ENCODE measurements at places on chromosomes 13 and 19.

- DNase-seq, result no peak
Measured at GRCh38 chr19:38706792-38707511, 37.3 kb downstream of the CAPN12 start.

- DNase-seq, result no peak
Measured at GRCh38 chr19:11136400-11137101, 19.0 kb downstream of the SPC24 start.

GRCh38 chr19:30425885-30426838 is 54.0 kb downstream of the ZNF536 start:
- no peak for DNase-seq

DNA sequence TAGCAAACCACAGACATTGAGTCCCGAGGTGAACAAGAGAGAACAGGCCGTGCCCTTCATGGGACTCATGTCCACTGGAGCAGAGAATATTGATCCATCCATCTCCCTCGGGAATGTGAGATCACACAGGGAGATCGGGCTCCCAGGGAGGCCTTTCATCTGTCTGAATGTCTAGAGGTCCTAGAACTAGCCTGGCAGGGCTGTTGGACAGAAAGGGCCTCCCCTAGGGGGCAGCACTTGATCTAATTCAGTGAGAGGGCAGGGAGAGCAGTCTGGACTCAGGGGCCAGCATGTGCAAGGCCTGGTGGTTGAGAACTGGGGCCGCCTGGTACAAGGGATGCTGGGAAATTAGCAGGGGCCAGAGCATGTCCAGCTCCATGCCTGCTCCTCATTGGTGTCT is 4.3 kb downstream of the RUVBL2 start:
- DNase-seq, result peak; percentile 76

DNA sequence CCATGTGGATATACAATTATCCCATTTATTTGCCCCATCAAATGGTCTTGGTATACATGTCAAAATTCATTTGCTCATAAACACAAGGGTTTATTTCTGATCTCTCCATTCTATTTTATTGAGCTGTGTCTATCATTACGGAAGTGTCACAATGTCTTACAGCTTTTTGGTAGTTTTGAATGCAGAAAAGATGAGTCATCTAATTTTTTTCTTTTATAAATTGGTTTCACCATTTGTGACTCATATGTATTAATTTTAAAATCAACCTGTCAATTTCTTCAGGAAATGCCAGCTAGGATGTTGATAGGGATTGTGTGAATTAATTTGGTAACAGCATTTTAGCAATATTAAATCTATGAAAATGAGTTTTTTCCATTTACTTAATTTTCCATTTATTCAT is 2549.4 kb downstream of the PCDH9 start:
- no peak for DNase-seq

DNA sequence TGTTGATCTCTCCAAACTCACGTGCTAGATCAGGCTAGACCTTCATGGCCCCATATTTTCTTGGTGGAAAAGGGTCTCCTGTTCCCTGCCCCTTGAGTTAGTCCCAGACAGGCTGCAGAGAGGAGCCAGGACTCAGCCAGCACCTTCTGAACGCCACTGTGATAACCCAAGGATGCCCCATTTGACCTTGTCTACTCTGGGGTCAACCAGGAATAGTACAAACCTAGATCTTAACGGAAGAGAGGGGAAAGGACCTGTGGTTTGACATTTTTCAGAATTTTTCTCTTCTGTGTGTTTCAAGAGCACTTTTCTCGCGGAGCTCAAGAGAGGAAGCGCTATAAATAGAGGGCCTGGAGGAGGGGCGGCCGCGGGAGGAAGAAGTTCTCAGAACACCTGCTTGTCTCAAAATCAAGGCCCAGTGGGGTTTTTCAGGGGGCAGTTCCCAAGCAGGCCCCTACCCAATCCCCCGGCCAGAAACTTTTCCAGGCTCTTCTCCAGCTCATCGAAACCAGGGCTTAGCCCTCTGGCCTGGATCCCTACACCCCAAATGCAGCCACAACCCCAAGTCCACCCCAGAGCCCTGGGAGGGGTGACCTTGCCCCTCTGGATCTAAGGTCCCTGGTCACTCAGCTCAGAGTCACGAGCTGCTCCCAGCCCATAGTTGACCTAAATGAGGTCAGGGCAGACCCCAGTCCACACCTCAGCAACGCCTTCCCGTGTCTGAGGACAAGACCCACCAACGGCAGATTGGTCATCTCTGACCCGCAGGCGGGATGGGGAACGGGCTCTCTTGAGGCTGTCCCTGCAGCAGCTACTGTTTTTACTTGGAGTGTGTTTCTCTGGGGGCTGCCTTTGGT is 75.6 kb upstream of the TM9SF2 start:
- no peak for DNase-seq
